ENCODE measurements at places on chromosomes 13 and 19. TPM values are rescaled to one million over a fixed set of nuclear protein-coding genes. Genes with fewer than 3 reads are reported as not detected.

DNA sequence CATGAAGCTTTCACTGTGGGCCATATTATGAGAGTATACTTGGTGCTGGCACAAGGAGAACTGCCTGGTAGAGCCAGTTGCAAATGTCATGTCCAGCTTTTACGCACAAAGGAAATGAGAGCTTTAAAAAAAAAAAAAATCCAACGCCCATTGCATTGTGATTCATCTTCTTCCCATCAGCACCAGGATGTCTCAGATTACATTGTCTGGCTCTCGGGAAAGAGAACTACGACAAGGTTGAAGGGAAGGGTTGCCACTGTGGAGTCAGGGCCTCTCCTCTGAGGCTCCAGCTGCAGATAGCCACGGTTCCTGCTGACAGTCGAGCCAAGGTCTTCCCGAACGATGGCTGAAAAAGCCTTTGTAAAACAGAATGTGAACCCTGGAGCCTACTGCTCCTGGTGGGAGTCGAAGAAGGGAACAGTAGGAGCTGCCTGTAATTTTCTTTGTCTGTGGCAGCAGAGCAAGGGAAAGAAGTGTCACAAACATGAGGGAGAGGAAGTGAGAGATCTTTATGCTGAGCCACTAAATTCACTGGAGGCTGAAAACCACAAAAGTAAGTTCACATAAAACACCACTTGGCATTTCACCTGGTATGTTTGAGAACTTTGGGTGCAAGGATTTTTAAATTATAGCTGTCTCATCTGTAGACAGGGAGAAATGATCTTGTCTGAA is 704.7 kb downstream of the DIAPH3 start:
- DNase-seq, result no peak
- no peaks in the 10 kb centered on the region for H3K36me3 ChIP-seq
- peaks cover 2% of the 10 kb centered on the region for H3K4me1 ChIP-seq
- H3K27ac ChIP-seq, result no peak overlapping the region
- H3K27me3 ChIP-seq, result no peaks in the 10 kb centered on the region
- no peak overlapping the region for H3K4me3 ChIP-seq

GRCh38 chr13:34914416-34914815 is 27.7 kb upstream of the NBEA start:
- no peaks in the 10 kb centered on the region for H3K4me1 ChIP-seq
- no peak overlapping the region for H3K27ac ChIP-seq
- no peak overlapping the region for H3K4me3 ChIP-seq
- no peaks in the 10 kb centered on the region for H3K36me3 ChIP-seq
- no peaks in the 10 kb centered on the region for H3K27me3 ChIP-seq

GRCh38 chr19:57282011-57282643 is 1.8 kb downstream of the ZNF460 start:
- H3K4me1 ChIP-seq, result peaks cover 46% of the 10 kb centered on the region
- peaks cover 55% of the 10 kb centered on the region for H3K36me3 ChIP-seq
- peak; percentile 21 for DNase-seq
- no peaks in the 10 kb centered on the region for H3K27me3 ChIP-seq
- peak overlapping the region; percentile 85 for H3K27ac ChIP-seq

DNA sequence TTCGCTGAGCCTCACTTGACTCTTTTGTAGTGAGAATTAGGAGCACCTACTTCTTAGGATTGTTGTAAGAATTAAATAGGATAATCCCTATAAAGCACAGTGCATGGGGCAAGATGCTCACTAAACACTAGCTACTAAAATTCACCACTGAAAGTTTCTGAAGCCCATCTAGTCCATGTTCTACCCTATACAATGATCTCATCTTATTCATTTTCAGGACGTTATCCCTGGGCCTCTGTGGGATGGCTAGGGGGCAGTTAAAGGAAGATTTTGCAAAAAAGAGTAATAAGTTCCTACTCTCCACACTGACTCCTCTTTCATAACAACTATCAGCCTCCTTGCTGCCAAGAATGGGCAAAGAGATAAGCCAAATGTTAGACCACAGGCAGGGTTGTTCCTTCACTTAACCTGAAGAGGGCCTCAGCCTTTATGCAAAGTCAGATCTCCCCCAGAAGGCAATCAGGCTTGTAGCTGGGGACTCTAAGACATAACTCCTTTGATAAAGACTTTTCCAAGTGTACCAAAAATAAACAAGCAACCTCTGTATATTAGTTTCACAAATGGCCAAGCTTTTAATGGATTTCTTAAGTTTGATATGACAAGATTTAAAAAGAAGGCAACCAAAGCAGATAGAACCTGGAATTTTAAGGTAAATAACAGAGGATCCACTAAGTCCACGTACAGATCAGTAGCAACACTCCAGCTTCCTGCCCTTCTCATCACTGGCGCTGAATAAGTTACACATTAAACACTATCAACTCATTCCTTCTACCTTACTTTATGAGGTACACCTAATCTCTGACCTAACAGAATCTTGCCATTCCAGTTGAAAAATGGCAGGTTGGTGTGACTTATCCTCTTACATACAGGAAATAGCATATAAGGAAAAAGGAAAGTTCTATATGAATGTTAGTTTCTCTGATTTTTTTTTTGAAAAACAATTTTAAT is 44.4 kb downstream of the ELF1 start:
- H3K4me1 ChIP-seq, result peaks cover 85% of the 10 kb centered on the region
- DNase-seq, result peak; percentile 64
- no peak overlapping the region for H3K4me3 ChIP-seq
- peaks cover 49% of the 10 kb centered on the region for H3K36me3 ChIP-seq
- no peaks in the 10 kb centered on the region for H3K27me3 ChIP-seq
- H3K27ac ChIP-seq, result peak overlapping the region; percentile 23

DNA sequence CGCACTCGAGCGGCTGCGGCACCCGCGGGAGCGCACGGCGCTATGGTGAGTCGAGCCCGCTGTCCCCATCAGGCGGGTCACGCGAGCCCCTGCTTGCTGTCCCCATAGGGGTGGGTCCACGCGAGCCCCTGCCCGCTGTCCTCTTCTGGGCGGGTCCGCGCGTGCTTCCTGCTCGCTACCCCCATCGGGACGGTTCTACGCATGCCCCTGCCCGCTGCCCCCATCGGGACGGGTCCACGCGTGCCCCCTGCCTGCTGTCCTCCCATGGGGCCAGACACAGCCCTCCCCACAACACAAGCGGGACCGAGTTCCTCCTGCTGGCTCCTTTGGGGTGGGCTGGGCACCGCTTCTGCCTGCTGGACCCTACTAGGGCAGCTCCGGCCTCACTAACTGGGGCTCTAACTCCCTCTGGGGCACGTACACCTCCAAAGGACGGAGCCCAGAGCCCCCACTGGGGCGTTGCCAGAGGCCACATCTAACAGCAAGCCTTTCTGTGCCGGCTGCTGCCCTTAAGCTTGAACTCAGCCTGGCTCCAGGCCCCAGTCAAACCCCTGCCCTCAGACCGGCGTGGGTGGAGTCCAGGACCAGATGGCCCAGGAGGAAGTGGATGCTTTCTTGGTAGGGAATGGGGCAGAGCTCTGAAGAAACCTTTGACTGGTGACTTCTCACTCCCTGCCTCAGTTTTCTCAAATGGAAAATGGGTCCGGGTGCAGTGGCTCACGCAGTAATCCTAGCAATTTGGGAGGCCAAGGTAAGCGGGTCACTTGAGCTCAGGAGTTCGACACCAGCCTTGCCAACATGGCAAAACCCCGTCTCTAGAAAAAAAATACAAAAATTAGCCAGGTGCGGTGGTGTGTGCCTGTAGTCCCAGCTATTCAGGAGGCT is 722 bp downstream of the COLGALT1 start:
- H3K4me3 ChIP-seq, result peak overlapping the region; percentile 85
- H3K27ac ChIP-seq, result peak overlapping the region; percentile 78
- peaks cover 24% of the 10 kb centered on the region for H3K36me3 ChIP-seq
- H3K4me1 ChIP-seq, result peaks cover 21% of the 10 kb centered on the region
- peak; percentile 44 for DNase-seq
- no peaks in the 10 kb centered on the region for H3K27me3 ChIP-seq

GRCh38 chr13:71290963-71291841 is 575.8 kb downstream of the DACH1 start:
- peaks cover 18% of the 10 kb centered on the region for H3K4me1 ChIP-seq
- H3K4me3 ChIP-seq, result peak overlapping the region; percentile 75
- no peaks in the 10 kb centered on the region for H3K27me3 ChIP-seq
- peak overlapping the region; percentile 88 for H3K27ac ChIP-seq
- DNase-seq, result peak; percentile 58

GRCh38 chr19:31450696-31451095 is 101.5 kb upstream of the TSHZ3 start:
- no peaks in the 10 kb centered on the region for H3K36me3 ChIP-seq
- H3K27me3 ChIP-seq, result no peaks in the 10 kb centered on the region
- H3K4me1 ChIP-seq, result no peaks in the 10 kb centered on the region
- no peak overlapping the region for H3K4me3 ChIP-seq
- H3K27ac ChIP-seq, result no peak overlapping the region
- no peak for DNase-seq

GRCh38 chr13:111312944-111313590 is 7.4 kb upstream of the TEX29 start:
- DNase-seq, result no peak
- no peaks in the 10 kb centered on the region for H3K27me3 ChIP-seq
- no peak overlapping the region for H3K27ac ChIP-seq
- no peaks in the 10 kb centered on the region for H3K4me1 ChIP-seq

- H3K27me3 ChIP-seq, result no peaks in the 10 kb centered on the region
- DNase-seq, result no peak
- H3K4me3 ChIP-seq, result no peak overlapping the region
- no peaks in the 10 kb centered on the region for H3K36me3 ChIP-seq
Measured at GRCh38 chr13:71149046-71149445, 718.0 kb downstream of the DACH1 start.

GRCh38 chr13:71967990-71968389 is 101.0 kb upstream of the DACH1 start:
- no peaks in the 10 kb centered on the region for H3K4me1 ChIP-seq
- DNase-seq, result no peak
- no peak overlapping the region for H3K27ac ChIP-seq
- H3K4me3 ChIP-seq, result no peak overlapping the region
- H3K36me3 ChIP-seq, result no peaks in the 10 kb centered on the region

DNA sequence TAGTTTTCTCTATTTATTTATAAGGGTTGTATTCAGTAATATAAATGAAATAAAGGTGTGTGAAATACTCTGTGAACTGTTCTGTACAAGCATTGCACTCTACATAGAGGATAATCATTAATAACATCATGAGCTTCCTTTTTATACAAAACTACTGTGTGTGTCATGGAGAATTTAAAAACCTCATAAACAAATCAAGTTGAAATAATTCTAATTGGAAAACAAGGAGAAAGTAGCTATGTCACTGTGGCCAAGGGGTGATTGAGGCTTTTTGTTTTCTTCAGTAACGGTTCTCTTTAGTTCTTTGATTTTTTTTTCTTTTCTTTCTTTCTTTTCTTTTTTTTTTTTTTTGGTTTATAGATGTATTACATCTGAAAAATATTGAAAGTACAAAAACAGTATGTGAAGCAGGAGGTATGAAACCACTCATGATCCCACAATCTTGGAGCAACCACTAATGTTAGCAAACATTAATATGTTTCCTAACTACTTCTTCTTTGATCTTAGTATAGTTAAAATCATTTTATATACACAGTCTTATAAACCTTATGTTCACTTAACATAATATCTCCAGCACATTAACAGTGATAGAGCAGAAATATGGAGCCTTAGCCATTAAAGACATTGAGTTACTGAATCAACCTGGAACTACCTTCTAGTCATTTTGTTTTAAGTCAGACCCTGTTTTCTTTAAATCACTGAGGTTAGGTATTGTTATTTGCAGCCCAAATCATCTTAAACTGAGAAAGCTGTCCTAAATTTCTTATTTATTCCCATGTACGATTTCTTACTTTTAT is 45.4 kb downstream of the WDFY2 start:
- H3K27me3 ChIP-seq, result no peaks in the 10 kb centered on the region
- no peak for DNase-seq
- H3K4me3 ChIP-seq, result no peak overlapping the region
- H3K36me3 ChIP-seq, result no peaks in the 10 kb centered on the region
- H3K4me1 ChIP-seq, result peaks cover 16% of the 10 kb centered on the region

GRCh38 chr19:5339950-5340636 is 519 bp downstream of the PTPRS start:
- H3K27ac ChIP-seq, result no peak overlapping the region
- H3K4me1 ChIP-seq, result peaks cover 12% of the 10 kb centered on the region
- DNase-seq, result no peak
- peaks cover 51% of the 10 kb centered on the region for H3K27me3 ChIP-seq
- peaks cover 2% of the 10 kb centered on the region for H3K36me3 ChIP-seq

- DNase-seq, result no peak
- H3K36me3 ChIP-seq, result peaks cover 28% of the 10 kb centered on the region
- H3K27ac ChIP-seq, result no peak overlapping the region
- H3K4me1 ChIP-seq, result no peaks in the 10 kb centered on the region
- no peak overlapping the region for H3K4me3 ChIP-seq
Measured at GRCh38 chr13:49533011-49533410, 37.3 kb downstream of the PHF11 start.

- no peaks in the 10 kb centered on the region for H3K36me3 ChIP-seq
- no peaks in the 10 kb centered on the region for H3K27me3 ChIP-seq
- no peak overlapping the region for H3K4me3 ChIP-seq
- DNase-seq, result no peak
- no peaks in the 10 kb centered on the region for H3K4me1 ChIP-seq
Measured at GRCh38 chr13:91596842-91597241, 198.4 kb downstream of the GPC5 start.

DNA sequence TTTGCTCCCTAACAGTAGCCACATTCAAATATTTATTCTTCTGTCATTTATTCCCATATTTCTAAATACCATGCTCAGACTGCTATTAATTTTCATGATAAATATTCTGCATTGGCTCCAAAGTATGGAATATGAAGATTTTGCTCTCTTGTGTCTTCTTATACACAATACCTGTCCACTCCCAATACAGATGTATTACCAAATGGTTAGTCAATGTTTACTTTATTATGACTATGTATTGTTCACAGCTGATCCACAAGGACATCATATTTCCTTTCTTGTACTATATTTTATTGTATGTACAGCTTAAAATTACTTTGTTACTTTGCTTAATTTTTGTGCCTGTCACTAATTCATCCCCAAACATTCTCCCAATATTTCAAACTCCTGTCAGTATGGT is 322.3 kb downstream of the OXGR1 start:
- DNase-seq, result no peak
- H3K4me1 ChIP-seq, result no peaks in the 10 kb centered on the region
- H3K27ac ChIP-seq, result no peak overlapping the region
- no peak overlapping the region for H3K4me3 ChIP-seq
- H3K27me3 ChIP-seq, result no peaks in the 10 kb centered on the region

GFY gene
- total RNA-seq, result not detected

PRODH2 gene
- not detected for total RNA-seq

MARK4 gene
- 18.3 TPM for total RNA-seq

APOC4 gene
- not detected for total RNA-seq

SIGLEC5 gene
- not detected for total RNA-seq
